ENCODE measurements at places on chromosomes 1 and 21. TPM values are rescaled to one million over a fixed set of nuclear protein-coding genes. Genes with fewer than 3 reads are reported as not detected.

TBX19 gene
- total RNA-seq, result 0.34 TPM

HSPB7 gene
- 0.89 TPM for total RNA-seq

S100A3 gene
- 11.6 TPM for total RNA-seq

NUDT4B gene
- total RNA-seq, result 11.0 TPM

AGMAT gene
- 2.1 TPM for total RNA-seq

LRRIQ3 gene
- total RNA-seq, result 0.17 TPM

POU3F1 gene
- not detected for total RNA-seq

KCNE2 gene
- not detected for total RNA-seq
